Left lung (tissue), 14 donors: ENCODE measurements at places on chromosomes 5 and 9. TPM values are rescaled to one million over a fixed set of nuclear protein-coding genes. Genes with fewer than 3 reads are reported as not detected.

Gene C9orf153
- not detected for total RNA-seq

Gene OTP
- total RNA-seq, result not detected

Gene PPP2R2B
- total RNA-seq, result 1.5 TPM

Gene HEMGN
- total RNA-seq, result 0.16 TPM

Gene PCDHGA12
- 6.0 TPM for total RNA-seq

Gene TNC
- 329 TPM for total RNA-seq

Gene GBA2
- total RNA-seq, result 71.4 TPM

Gene ENG
- total RNA-seq, result 173 TPM

Gene CDH9
- total RNA-seq, result not detected

Gene NAA35
- total RNA-seq, result 23.0 TPM

Gene EIF4EBP3
- 16.8 TPM for total RNA-seq

Gene C7
- total RNA-seq, result 376 TPM

Gene MCTP1
- 20.0 TPM for total RNA-seq

Gene PCDHA1
- total RNA-seq, result not detected

Gene MZB1
- 8.8 TPM for total RNA-seq

Gene TMEM232
- 5.1 TPM for total RNA-seq

Gene WDR5
- 23.7 TPM for total RNA-seq

Gene INSL6
- not detected for total RNA-seq

Gene INSL4
- total RNA-seq, result not detected

Gene NAIP
- total RNA-seq, result 18.7 TPM

Gene CDX1
- not detected for total RNA-seq

Gene FRMD3
- 3.7 TPM for total RNA-seq

Gene PCDHGB2
- 2.6 TPM for total RNA-seq

Gene RLN1
- total RNA-seq, result 0.79 TPM
